ENCODE measurements at places on chromosomes 16 and 17. TPM values are rescaled to one million over a fixed set of nuclear protein-coding genes. Genes with fewer than 3 reads are reported as not detected.

GRCh38 chr17:77873500-77874302 is 84.8 kb upstream of the TNRC6C start:
- no peaks in the 10 kb centered on the region for H3K36me3 ChIP-seq
- no peak for DNase-seq
- peaks cover 86% of the 10 kb centered on the region for H3K4me1 ChIP-seq
- no peaks in the 10 kb centered on the region for H3K27me3 ChIP-seq
- no peak overlapping the region for H3K4me3 ChIP-seq
- H3K27ac ChIP-seq = no peak overlapping the region

GRCh38 chr16:1794908-1795666 is 1.6 kb upstream of the IGFALS start:
- H3K36me3 ChIP-seq = no peaks in the 10 kb centered on the region
- H3K4me3 ChIP-seq = no peak overlapping the region
- H3K4me1 ChIP-seq = no peaks in the 10 kb centered on the region
- H3K27ac ChIP-seq = no peak overlapping the region
- H3K27me3 ChIP-seq = no peaks in the 10 kb centered on the region

DNA sequence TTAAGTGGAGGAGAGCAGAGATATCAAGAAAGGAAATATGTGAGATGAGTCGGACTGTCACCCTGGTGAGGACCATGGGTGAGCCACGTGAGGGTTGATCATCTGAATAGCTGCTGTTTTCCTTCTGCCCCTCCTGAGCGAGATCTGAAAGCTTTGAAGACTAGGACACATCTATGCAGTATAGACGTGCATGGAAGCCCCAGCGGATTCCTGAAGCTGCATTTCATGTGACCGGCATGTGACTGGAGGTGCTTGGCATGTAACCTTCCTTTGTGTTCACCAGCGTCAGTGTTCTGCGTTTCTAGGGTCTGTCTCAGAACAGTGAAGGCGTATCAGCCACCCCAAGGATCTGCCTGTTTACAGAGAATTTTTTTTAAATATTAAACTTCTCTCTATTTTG is 75.1 kb downstream of the MSI2 start:
- no peaks in the 10 kb centered on the region for H3K4me1 ChIP-seq
- no peak overlapping the region for H3K27ac ChIP-seq
- no peaks in the 10 kb centered on the region for H3K27me3 ChIP-seq
- DNase-seq = no peak

DNA sequence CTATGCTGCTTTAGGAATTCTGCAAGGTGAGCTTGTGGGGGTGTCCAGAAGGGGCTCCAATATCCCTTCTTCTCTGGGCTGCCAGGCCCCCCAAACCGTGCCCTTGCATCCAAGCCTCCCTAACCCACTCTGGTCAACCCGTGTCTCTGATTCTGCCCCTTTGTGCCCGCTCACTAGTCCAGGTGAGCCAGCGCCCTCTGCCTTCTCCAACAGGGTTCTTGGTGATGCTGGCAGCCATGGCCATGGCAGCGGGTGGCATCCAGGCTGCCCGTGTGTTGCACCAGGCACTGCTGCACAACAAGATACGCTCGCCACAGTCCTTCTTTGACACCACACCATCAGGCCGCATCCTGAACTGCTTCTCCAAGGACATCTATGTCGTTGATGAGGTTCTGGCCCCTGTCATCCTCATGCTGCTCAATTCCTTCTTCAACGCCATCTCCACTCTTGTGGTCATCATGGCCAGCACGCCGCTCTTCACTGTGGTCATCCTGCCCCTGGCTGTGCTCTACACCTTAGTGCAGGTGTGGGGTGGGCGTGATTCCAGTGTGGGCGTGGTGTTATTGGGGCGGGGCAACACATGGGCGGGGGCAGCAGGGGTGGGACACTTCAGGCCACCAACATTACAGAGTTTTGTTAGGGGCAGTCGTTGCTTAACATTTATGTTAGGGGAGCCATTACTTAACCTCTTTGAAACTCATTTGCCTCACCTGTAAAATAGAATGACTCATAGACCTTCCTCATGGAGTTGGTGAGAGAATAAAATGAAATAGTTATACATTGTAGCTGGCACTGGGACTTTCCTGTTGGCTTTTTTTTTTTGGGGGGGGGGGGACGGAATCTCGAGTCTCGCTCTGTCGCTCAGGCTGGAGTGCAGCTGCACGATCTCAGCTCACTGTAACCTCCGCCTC is 31.4 kb downstream of the ANKRD40 start:
- no peaks in the 10 kb centered on the region for H3K27me3 ChIP-seq
- H3K4me1 ChIP-seq = no peaks in the 10 kb centered on the region
- no peak overlapping the region for H3K27ac ChIP-seq
- DNase-seq = no peak
- no peak overlapping the region for H3K4me3 ChIP-seq

DNA sequence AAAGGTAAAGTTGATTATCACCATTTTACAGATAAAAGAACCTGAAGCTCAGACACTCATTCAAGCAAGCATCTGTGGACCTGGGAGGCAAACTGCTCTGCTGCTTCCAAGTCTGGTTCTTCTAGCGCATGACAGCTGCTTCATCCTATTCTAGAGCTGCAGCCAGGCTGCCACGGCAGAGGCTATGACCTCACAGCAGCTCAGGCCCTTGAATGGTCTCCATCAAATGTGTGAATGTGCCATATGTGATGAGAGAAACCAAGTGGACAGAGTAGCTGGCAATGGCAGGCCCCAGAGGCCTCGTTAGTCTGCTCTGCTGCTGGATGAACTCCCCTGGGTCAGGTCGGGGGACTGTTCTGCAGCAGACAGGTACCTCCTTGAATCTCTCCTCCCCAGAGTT is 30.7 kb upstream of the FOXJ1 start:
- H3K36me3 ChIP-seq = no peaks in the 10 kb centered on the region
- H3K27ac ChIP-seq = no peak overlapping the region
- no peaks in the 10 kb centered on the region for H3K27me3 ChIP-seq
- DNase-seq = no peak
- no peak overlapping the region for H3K4me3 ChIP-seq

- no peaks in the 10 kb centered on the region for H3K4me1 ChIP-seq
- H3K4me3 ChIP-seq = no peak overlapping the region
- no peak overlapping the region for H3K27ac ChIP-seq
- H3K36me3 ChIP-seq = peaks cover 4% of the 10 kb centered on the region
- no peak for DNase-seq
Measured at GRCh38 chr16:24929409-24929808, 83.6 kb downstream of the SLC5A11 start.

DNA sequence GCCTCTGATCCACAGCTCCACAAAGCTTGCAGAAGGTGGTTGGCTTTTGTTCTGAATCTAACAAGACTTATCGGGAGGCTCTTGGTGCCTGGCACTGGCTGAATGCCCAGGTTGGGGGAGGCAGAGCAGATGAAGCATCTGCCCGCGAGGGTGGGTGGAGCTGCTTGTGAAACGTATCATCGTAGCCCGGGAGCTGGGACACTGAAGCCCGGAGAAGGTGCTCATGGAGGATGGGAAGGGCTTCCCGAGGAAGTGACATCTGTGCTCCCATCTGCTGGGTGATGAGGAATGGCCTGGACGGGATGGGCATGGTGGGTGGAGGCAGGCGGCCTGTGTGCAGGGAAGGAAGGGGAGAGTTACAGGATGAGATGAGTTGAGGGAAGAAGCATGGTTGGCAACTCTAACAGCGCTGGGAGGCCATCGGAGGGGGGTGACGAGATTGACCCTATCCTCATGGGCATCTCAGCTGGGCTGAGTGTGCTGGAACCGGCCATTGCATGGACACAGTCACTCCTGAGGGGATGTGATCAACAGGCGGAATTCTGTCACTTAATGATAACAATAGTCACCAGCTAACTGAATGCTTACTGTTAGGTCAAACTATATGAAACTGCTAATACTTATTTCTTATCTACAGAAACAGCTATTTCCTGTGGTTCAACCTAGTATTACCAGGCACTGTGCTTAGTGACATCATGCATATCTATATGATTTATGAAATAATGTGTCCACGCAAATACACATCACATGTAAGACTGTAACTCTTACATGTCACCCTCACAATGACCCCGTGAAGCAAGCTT is 102.7 kb downstream of the ABCC6 start:
- DNase-seq = no peak
- H3K27ac ChIP-seq = no peak overlapping the region
- peaks cover 4% of the 10 kb centered on the region for H3K36me3 ChIP-seq
- no peak overlapping the region for H3K4me3 ChIP-seq
- no peaks in the 10 kb centered on the region for H3K27me3 ChIP-seq

DNA sequence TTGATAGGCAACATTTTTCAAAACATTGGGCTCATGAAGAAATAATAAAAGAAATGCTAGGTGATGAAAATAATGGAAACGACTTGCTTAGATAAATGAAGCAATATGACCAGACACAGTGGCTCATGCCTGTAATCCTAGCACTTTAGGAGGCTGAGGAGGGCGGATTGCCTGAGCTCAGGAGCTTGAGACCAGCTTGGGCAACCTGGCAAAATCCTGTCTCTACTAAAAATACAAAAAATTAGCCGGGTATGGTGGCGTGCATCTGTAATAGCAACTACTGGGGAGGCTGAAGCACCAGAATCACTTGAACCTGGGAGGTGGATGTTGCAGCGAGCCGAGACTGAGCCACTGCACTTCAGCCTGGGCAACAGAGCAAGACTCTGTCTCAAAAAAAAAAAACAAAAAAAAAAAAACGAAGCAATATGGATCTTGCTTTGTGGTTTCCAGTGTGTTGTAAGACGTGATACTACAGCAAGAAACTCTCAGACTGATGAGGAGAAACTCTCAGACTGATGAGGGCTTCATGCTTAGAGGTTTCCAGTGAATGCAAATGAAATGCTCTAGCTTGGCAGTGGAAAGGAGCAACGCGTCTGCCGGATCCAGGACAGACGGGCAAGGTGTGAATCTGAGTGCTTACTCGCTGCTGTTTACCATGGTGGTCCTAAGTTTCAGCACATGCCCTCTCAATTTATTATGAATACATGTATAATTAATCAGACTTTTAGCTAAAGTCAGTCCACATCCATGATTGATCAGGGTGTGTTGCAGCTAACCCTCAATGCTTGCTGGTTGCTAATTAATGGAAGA is 11.5 kb upstream of the IGF2BP1 start:
- H3K4me3 ChIP-seq = no peak overlapping the region
- no peak overlapping the region for H3K27ac ChIP-seq
- no peaks in the 10 kb centered on the region for H3K36me3 ChIP-seq
- H3K4me1 ChIP-seq = no peaks in the 10 kb centered on the region
- DNase-seq = no peak

- no peaks in the 10 kb centered on the region for H3K36me3 ChIP-seq
- H3K4me1 ChIP-seq = peaks cover 37% of the 10 kb centered on the region
- peak overlapping the region; percentile 65 for H3K27ac ChIP-seq
- no peaks in the 10 kb centered on the region for H3K27me3 ChIP-seq
Measured at GRCh38 chr16:23837553-23838308, 1.9 kb downstream of the PRKCB start.

DNA sequence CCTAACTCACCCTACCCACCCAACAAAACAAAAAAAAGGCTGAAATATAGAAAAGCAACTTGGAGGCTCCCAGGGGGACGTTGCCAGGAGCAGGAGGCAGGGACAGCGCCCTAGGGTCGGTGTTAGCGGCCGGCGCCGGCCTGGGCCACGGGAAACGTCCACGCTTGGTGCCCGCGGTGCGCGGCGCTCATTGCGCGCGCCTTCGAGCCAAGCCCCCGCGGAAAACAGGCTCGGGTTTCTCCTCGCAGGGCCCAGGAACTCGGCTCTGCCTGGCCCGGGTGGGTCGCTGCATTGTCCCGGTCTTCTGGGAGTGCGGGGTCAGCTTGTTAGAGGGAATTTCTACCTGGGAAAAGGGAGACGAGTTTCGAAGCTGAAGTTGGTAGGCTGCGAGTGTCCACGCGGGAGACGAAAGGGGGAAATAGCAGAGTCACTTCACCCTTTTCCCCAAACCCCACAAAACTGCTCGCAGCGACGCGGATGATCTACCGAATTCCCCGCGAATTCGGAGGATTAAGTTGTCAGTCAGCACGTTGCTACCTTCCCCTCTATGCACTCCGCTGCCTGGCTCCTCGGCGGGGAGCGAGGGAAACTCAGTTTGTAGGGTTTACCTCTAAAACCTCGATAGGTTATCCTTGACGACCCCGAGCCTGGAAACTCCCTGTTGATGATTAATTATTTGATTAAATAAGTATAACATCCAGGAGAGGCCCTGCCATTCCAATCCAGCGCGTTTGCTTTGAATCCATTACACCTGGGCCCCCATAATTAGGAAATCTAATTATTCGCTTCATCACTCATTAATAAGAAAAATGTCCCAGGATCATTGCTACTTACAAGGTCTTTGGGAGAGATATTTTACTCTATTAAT is 751 bp upstream of the FOXC2 start:
- H3K27ac ChIP-seq = no peak overlapping the region
- H3K4me3 ChIP-seq = no peak overlapping the region
- DNase-seq = no peak
- H3K36me3 ChIP-seq = no peaks in the 10 kb centered on the region

Gene ARHGDIG
- polyA plus RNA-seq = not detected

Gene CSH1
- polyA plus RNA-seq = not detected

- H3K27me3 ChIP-seq = no peaks in the 10 kb centered on the region
- no peak for DNase-seq
- no peaks in the 10 kb centered on the region for H3K4me1 ChIP-seq
- H3K27ac ChIP-seq = no peak overlapping the region
Measured at GRCh38 chr16:27245276-27246172, 23.0 kb downstream of the NSMCE1 start.

Gene SEPTIN12
- polyA plus RNA-seq = not detected

DNA sequence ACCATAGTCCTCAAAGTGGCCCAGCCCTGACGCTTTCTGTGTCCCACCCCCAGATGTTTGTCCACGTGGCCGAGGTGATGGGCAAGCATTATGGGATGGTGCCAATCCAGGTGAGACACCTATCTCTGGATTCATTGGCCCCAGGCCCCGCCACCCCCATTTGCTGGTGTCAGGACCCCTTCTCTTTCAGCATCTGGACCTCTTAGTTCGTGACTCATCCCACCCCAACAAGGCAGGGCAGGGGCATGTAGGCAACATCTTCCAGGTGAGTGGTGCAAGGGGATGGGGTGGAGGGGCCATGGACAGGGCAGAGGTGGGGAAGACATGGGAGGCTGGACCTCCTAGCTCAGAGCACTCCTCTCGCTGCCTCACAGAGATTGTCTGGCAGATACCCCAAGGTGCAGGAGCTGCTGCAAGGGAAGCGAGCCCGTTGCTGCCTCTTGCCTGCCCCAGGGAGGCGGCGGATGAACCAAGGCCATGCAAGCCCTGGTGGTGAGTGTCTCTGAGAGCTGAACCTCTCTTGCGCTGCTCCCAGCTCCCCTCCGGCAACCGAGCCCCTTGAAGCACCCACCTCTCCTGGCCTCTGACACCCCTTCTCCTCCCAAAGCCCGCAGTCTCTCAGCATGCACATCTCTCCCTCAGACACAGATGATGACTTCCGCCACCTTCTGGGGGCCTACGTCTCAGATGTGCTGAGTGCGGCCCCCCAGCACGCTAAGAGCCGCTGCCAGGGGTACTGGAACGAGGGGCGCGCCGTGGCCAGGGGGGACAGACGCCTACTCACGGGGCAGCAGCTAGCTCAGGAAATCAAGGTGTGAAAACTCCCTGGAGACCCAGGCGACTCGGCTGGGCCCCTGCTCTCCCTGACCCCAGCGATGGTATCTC is 3.6 kb downstream of the RNF112 start:
- H3K4me3 ChIP-seq = no peak overlapping the region
- no peaks in the 10 kb centered on the region for H3K27me3 ChIP-seq
- no peaks in the 10 kb centered on the region for H3K36me3 ChIP-seq
- no peaks in the 10 kb centered on the region for H3K4me1 ChIP-seq

Gene PPY
- polyA plus RNA-seq = not detected

Gene GRAPL
- 3.9 TPM for polyA plus RNA-seq
